Stimulated activated CD8-positive, alpha-beta memory T cell treated with anti-CD3 and anti-CD28 coated beads, Interleukin-4, amount 100 ng/mL, for 4 hours (primary cell): ENCODE measurements at places on chromosomes 1 and 21.

- DNase-seq: no peak
Measured at GRCh38 chr1:169122976-169123375, 16.5 kb downstream of the ATP1B1 start.

GRCh38 chr1:41629141-41629540 is 144.7 kb upstream of the EDN2 start:
- DNase-seq: no peak

DNA sequence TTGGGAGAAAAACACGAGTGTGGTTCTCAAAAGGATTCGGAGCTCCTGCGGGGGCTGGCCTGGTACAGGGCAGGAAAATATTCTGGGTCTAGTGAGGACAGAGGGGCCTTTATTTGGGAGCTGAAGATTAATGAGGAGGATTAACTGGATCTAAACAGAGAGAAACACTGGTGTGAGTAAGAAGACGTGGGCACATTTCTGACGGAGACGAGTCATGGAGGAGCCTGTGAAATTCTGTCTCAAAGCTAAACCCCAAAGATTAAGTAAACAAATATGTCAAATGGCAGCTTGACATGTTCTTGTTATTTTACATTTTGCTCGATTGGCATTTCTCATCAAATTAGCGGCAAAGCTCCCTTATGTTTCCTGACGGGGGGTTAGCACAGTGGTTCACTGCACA is 12.8 kb downstream of the PROK1 start:
- no peak for DNase-seq

DNA sequence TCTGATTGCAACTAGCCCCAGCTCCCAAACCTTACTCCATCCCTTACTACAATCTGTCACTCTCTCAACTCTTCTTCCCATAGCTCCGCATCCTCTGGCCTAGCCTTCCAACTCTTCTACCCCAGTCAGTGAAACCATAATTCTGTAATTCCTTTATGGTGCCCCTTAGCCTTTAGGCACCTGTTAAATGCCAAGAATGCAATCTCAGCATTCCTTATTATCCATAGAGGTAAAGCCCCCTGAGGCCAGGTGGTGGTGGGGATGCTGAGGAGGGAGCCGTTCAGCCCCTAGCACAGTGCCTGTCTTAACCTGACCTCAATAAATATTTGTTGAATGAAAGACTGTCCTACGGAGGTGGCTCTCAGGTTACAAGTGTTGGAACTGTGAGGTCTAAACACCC is 14.0 kb downstream of the ATP1A2 start:
- no peak for DNase-seq

DNA sequence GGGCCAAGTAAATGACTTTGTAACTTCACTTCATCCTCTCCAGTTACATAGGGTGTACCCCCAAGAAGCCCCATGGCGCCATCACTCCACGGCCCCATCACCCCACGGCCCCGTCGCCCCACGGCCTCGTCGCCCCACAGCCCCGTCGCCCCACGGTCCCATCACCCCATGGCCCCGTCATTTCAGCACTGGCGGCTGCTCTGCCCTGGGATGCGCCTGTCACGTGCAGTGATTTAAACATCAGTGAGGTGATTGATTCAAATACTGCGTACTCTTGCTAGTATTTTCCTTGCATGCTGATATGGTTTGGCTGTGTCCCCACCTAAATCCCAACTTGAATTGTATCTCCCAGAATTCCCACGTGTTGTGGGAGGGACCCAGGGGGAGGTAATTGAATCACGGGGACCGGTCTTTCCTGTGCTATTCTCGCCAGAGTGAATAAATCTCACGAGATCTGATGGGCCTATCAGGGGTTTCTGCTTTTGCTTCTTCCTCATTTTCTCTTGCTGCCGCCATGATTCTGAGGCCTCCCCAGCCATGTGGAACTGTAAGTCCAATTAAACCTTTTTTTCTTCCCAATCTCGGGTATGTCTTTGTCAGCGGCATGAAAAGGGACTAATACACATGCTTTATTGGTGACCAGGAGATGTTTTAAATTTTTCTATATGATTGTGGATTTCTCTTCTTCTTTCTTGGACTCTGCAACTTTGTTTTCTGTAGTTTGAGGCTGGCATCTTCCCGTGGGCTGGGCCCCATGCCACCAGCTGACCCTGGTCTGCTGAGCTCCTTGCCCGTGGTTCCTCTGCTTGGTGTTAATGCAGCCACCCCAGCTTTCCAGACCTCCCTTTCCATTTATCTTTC is 50.1 kb upstream of the PCBP3 start:
- DNase-seq: no peak

DNA sequence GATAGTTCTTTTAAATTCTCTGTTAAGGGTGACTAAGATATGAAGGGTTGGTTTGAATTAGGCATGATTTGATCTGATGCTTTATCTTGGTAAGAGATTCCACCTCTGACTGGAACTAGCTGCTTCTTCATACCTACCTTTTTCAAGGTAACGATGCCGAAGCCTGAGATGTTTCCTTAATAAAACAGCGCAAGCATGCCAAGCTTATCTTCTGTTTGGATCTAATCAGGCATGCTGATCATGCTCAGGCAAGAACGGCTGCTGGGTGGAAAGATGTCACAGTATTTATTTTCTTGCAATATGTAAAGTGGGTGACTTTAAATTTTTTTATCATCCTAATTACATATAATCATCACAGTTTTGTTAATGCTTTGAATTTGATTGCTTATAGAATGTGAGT is 148.7 kb downstream of the ADGRL2 start:
- DNase-seq: no peak

DNA sequence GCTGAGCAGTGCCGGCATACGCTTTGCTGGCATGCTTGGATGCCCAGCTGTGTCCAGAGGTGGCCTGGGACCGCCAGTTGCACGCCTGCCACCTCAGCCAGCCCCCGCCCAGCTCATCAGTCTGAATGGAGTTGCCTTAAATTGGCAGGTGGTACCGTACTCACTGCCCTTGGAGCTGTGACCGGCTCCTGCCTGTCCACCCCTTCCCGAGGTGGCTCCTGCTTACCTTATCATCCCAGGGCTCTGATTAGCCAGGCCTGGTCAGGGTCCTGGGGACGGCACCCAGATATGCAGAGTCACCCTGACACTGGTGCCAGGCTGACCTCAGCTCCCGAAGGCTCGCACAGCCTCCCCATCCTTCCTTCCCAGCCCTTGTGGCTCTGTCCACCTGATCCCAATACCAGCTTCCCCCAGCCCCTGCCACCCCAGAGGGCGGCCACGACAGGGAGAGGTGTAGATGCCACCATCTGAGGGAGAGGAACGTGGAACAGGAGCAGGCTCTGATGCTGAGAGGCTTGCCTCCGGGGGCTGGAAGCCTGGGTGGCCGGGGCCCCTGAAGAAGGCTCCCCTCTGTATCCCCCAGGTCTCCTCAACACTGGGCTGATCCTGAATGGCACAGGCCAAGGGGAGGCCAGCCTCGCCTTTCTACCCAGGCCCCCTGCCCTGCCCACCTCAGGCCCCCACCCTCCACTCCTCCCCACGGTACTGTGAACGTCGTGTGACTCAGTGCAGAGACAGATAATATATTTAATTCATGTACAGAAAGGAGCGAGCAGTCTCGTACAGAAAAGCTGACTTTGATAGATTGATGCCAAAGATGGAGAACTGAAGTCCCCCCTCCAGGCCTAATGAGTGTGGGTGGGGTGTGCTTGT is 27.8 kb downstream of the CDK18 start:
- DNase-seq: no peak

DNA sequence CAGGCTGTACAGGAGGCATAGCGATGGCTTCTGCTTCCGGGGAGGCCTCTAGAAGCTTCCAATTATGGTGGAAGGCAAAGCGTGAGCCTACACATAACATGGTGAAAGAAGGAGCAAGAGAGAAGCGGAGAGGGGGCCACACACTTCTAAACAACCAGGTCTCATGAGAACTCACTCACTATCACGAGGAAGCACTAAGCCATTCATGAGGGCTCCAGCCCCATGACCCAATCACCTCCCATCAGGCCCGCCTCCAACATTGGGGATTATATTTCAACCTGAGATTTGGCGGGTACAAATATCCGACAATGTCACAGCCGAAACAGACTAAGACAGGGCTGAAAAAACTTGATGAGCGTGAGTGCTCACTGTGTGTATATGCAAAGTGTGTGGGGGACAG is 89.3 kb upstream of the CNIH3 start:
- DNase-seq: no peak

DNA sequence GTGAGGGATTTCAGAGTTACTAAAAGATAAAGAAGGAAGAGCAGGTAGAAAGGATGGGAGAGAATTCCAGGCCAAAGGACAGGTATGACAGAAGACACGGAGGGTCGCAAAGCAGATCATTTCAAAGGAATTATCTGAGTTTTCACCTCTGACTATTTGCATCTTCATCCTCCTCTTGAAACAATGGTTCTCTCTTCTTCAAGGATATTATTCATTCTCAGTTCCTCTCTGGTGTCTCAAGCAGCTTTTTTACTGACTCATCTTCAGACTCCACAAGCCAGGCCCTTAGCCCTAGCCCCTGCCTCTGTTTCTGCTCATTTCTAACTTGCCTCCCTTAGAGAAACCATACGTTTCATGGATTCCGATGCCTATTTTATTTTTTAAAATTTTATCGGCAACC is 15.0 kb downstream of the DDX59 start:
- no peak for DNase-seq

DNA sequence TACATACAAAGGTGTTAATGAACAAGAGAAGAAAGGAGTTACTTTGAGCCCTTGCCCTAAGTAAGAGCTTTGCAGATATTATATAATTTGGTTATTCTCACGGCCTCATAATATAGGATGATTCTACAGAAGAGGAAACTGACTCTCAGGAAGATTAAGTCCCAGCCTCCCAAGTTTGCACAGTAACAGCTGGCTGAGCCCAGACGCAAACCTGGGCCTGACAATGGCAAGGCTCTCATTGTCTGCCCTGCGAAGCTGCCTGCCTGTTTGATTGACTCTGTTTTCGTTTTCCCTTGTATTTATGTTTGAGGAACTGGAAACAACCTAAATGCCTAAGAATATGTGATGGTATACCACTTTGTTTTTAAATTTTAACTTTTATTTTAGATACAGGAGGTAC is 76.2 kb upstream of the PGBD5 start:
- DNase-seq: no peak

GRCh38 chr1:26530410-26530894 is 891 bp downstream of the RPS6KA1 start:
- no peak for DNase-seq

GRCh38 chr1:8767006-8767405 is 50.4 kb downstream of the RERE start:
- no peak for DNase-seq

- DNase-seq: no peak
Measured at GRCh38 chr1:235098547-235098946, 30.1 kb downstream of the TOMM20 start.

DNA sequence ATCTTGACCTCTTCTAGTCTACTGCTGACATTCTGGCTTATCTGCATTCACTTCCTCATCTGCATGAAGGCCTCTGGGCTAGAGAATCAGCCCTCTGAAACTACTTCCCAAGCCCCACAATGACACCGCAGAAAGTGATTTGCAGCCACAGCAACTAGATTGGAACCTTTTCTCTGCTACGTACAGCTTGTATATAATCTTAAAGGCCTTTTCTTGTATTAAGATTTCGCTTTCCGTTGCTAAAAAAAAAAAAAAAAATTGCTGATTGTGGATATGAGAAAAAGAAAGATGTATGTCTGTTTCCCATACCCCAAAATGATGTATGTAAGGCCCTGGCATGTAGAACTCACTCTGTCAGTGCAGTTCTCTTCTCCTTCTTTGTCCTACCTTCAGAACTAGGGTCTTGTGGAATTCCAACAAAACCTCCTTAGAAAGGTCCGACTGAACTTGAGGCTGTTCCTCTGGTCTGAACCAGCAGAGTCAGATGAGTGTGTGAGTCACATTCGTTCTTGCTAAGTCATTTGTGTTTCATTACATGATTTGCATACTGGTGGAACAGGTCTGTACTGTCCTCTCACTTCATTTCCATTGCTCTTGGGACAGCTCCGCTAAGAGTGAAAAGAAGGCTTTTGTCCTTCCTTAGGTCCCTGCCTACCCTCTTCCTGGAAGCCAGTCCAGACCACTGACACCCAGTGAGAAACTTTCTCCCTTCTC is 62.7 kb downstream of the PLPP3 start:
- no peak for DNase-seq

- no peak for DNase-seq
Measured at GRCh38 chr1:174136714-174137113, 22.6 kb upstream of the RABGAP1L start.

DNA sequence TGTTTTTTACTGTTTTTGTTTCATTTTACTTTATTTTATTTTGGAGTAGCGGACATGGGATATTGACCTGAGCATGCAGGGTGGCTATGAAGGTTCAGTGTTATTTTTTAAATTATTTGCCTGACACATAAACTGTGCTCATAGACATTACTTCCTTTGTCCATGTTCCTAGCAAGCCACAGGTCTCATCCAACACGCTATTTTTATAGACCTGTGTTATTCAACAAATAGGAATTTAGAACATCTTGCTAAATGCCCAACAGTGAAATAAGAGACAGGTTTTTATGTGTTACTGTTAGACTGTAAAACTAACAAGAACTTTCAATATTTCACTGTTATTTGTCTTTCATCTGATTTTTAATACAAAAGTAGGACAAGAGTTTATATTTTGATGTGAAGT is 756.4 kb downstream of the KCNT2 start:
- DNase-seq: no peak

- no peak for DNase-seq
Measured at GRCh38 chr1:99361406-99361805, 97.1 kb downstream of the PLPPR4 start.

GRCh38 chr1:98651116-98651632 is 10.3 kb upstream of the SNX7 start:
- DNase-seq: no peak

GRCh38 chr1:89339039-89339438 is 24.8 kb upstream of the GBP6 start:
- no peak for DNase-seq

- no peak for DNase-seq
Measured at GRCh38 chr1:173052681-173053196, 2.0 kb upstream of the TNFSF18 start.

DNA sequence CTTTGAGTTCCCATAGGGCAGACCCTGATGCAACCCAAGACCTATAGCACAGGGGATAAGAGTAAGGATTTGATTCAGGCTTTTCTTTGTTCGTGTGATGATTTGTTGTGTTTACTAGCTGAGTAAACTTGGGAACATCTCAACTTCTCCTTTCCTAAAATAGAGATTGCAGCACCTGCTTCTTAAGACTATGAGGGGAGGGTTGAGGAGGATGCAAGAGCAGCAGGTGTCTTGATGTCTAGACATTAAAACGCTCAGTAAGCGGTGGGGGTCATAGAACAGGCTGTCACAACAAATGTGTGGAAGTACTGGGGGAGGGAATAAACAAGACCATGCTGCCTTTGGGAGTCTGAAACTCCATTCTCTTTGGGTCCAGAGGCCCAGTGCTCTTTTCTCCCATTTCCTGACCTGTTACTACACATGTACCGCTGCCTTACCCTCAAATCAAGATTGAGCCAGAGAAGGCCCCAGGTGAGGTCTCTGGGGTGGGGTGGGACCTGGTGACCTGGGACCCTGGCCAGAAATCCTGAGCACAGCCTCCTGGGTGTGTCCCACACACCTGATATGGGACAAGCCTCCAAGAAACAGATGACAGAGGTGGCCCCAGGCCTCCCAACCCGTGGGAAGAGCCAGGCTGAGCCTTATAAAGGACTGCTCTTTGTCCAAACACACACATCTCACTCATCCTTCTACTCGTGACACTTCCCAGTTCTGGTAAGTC is at the start of gene S100A7A:
S100A7A (plus strand) TSS at position 671 of the 721 bp plus-strand sequence. CDS start 1,563 bp downstream, outside the sequence.
- DNase-seq: no peak
